ENCODE measurements at places on chromosomes 16 and 17.
A peak's percentile ranks its signal among the peaks of the same experiment; 100 is the strongest.

- DNase-seq: no peak
Measured at GRCh38 chr17:61568219-61569072, 22.6 kb downstream of the NACA2 start.

GRCh38 chr17:33205552-33205951 lies 87.5 kb downstream of the ASIC2 start:
- no peak for DNase-seq

- no peak for DNase-seq
Measured at GRCh38 chr16:81940781-81941560, 70.3 kb downstream of the SDR42E1 start.

- DNase-seq: no peak
Measured at GRCh38 chr16:72173997-72174396, 2.0 kb upstream of the PMFBP1 start.

GRCh38 chr16:74261068-74261467 lies 35.5 kb upstream of the PSMD7 start:
- DNase-seq: no peak

DNA sequence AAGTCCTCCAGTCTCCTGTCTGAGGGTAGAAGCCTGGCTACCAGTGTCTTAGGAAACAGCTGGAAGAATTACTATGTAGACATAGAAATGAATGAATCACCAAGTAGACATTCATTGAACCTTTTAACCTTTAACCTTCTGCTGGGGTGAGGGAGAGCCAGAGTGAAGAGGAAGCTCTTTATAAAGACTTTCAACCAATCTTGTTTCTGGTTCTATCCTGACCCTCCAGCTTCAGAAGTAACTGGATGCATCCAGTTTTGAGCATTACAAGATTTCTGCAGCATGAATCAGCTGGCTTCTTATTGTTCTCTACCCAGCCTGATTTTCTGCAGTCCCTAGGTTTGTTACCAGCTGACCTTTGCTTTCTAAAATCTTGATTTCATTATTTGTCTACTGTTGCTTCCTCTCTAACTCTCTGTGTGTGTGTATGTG lies 8.5 kb downstream of the TEKT1 start:
- no peak for DNase-seq

- no peak for DNase-seq
Measured at GRCh38 chr16:2032285-2033056, 5.8 kb downstream of the NHERF2 start.

DNA sequence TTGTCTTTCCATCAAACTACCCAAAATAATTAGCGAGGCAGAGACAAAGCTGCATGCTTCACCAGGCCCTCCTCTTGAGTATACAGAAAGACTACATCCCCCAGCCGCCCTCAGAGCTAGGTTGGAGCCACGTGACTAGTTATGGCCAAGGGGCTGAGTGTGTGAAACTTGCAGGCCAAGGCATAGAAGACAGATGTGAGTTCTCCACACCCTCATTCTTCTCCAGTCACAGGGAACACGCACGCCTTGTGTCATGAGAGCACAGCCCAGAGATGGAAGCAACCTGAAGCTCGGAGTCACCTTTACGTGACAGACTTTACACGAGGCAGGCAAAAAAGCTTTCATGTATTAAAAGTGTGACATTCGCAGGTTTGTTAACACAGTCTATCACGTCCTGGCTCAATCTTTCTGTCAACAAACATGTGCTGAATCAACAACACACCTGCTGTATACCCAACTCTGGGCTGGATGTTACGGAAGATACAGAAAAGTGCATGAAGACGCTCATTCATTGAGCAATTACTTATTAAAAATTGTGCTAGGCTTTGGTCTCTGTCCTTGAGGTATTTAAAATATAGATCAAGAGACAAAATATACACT lies 38.3 kb downstream of the STX8 start:
- DNase-seq: no peak

DNA sequence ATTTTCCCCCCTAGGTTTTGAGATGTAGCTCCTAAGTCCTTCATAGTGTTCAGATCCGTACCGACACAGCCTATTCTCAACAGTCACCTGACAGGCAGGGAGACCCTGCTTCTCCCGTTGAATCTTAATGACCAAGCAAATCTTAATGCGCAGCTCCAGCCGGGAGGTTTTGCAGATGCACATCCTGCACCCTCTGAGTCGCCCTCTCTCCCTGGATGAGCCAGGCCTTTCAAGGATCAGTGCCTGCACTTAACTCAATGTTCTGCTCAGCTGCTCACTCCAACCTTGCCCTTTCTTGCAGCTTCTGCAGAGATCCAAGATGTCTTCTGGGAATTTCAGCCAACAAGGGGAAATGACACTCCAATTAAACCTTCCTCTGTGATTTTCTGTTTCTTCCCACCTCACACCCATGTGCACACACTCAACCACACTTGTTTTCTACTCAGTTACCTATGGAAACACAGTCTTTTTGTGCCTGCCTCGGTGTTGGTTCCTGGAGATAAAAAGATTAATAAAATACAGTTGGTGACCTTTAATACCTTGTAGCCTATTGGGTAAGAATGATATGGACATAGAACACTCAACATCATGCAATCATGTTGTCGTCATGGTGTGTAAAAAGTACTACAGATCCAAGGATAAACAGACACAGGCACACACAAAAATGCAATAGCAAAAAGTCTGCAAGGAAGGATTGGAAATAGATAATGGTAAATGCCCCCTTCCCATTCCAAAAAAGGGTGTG lies 76.9 kb upstream of the DYNLRB2 start:
- DNase-seq: no peak

DNA sequence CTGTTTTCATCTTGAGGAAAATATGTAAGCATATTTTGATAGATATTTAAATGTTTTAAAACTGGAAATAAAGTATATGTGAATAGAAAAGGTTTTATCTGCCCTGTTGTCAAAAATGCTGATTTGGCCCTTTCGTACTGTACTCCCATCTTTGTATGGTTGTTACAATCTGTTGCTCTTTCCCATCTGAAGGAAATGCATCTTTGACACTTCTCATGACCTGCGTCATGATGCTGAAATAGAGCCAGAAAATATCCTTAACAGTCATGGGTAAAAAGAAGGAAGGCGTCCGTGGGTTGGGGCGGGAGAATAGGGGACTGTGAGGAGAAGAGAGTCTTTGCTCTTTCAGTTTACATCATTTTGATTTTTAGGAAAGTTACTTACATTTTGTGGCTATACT lies 327.7 kb downstream of the BCAS3 start:
- DNase-seq: no peak

DNA sequence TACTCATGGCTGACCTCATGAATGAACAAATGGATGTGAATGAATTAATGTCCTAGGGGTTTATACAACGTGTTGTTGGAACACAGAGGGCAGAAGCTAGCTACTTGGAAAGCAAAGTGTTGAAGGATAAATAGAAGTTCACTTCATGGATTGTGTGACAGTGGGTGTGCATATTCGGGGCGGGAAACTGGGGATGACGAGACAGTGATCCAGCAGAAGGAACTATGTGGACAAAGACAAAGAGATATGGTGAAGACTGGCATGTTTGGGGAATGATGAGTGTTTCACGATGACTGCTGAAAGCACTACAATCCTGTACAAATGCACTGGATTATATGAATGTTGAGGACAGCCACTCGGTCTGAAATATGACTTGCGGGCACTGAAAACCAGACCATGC lies 250.5 kb upstream of the C16orf82 start:
- DNase-seq: no peak

GRCh38 chr16:50271148-50272041 lies 5.0 kb downstream of the ADCY7 start:
- no peak for DNase-seq

DNA sequence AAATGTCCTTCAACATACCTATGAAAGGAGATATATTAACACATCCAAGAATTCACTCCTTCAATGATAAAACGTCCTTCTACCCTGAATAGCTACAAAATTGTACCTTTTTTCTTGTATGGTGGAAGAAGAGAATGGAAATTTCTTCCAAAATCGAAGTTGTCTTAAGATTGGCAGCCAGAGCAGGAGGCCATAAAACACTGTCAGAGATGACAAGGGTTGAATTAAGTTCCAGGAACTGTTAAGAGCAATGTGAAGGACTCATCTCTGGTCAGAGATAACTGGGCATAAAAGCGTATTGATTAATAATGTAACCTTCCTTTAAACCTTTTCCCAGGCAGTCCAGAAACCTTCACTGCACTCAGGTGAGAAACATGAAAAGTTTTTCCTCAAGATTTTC lies 12.9 kb upstream of the TOM1L1 start:
- no peak for DNase-seq

GRCh38 chr16:1533443-1533951 lies at the start of gene TMEM204:
TMEM204 (plus strand) TSS chr16:1533666; CDS start chr16:1534276, 610 bp downstream.
- peak; percentile 55 for DNase-seq

DNA sequence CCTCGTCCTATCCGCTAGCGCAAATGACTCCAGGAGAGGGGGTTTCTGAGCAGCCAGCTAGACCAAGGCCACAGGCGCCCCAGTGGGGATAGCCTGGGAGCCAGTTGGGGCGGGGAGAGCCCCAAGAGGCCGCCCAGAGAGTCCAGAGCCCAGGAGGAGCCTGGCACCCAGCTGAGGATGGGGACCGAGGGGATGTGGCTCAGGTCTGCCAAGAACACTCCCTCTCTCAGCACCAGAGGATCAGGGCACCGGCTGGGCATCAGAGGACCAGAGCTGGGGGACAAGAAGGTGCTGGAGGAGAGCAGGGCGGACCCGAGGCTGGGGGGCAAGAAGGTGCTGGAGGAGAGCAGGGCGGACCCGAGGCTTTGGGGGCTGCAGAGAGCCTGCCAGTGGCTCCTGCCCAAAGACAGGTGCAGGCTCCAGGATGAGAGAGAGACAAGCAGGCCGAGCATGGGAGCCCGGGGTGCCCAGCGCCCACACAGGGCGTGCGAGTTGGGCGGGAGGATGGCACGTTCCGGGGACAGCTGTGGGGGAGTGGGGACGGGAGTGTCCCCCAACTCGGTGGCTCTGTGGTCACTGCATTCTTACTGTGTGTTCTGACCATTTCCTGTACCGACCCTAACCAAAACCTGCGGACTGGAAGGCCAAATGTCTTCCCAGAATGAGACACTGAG lies 39.4 kb downstream of the TIMM22 start:
- no peak for DNase-seq

DNA sequence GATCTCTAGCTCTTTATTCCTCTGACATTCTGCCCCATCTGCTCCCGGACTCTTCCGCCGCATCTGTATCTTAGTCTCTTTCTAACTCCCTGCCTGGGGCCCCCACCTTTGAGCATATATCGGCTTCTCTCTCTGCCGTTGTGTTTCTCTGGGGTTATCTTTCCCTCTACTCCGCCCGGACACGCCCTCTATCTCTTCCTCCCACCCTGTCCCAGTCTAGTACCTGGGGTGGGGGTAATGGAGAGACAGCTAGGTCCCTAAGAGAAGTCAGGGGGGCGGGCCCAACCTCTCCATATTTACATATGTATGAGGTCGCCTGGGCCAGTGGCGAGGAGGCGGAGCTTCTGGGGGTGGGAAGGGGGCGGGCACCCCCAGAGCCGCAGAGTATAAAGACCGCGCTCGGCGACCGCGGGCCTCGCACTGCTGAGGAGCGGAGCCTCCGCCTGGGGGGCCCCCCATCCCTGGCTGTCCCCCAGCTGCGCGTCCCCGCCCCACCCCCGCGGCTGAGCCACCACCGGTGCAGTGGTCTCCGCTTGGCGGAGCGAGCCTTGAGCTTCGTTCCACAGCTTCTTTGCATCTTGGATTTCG lies at the start of gene ATP1B2:
Gene ATP1B2, plus strand, starts transcription at position 418 of the 588 bp plus-strand sequence. CDS start 593 bp downstream, outside the sequence.
- DNase-seq: peak; percentile 77

DNA sequence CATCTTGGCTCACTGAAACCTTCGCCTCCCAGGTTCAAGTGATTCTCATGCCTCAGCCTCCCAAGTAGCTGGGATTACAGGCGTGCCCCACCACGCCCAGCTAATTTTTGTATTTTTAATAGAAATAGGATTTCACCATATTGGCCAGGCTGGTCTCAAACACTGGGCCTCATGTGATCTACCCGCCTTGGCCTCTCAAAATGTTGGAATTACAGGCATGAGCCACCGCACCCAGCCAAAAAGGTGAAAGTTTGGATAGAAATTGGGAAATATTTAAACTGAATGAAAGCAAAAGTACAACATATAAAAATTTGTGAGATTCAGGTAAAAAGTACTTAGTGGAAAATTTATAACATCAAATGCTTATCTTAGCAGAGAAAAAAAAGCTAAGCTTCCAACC lies 52.9 kb upstream of the KIFC3 start:
- DNase-seq: no peak

- DNase-seq: no peak
Measured at GRCh38 chr17:37117373-37118142, 168.8 kb downstream of the AATF start.

- no peak for DNase-seq
Measured at GRCh38 chr17:28199115-28199514, 119.9 kb upstream of the TMEM97 start.

DNA sequence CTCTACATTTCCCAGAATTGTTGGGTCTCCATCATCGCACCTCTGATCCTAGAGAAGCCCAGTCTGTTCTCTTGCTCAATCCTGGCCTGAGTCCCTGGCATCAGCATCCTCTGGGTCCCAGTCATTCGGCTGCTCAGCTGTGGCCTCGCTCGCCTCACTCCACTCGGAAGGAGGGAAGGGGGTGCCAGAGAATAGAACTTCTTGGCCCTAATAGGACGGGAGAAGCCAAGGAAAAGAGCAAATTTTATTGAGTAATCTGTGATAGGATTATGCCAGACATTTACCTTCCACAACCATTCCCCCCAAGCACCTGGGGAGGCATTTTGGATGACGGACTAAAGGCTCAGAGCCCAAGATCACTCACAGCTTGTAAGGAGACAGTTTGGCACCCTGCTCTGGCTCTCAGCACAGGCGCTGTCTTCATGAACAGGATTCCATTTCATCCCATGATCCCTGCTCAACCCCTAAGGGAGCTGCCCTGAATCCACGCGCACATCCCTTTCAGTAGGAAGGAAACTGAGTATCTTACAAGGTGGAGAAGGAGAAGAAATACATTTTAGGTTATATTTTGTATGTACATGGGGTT lies 498 bp upstream of the CLEC10A start:
- no peak for DNase-seq

- peak; percentile 90 for DNase-seq
Measured at GRCh38 chr16:29995324-29995910, at the start of gene HIRIP3. HIRIP3 (minus strand) TSS chr16:29995617; CDS start chr16:29995605, 12 bp downstream.

DNA sequence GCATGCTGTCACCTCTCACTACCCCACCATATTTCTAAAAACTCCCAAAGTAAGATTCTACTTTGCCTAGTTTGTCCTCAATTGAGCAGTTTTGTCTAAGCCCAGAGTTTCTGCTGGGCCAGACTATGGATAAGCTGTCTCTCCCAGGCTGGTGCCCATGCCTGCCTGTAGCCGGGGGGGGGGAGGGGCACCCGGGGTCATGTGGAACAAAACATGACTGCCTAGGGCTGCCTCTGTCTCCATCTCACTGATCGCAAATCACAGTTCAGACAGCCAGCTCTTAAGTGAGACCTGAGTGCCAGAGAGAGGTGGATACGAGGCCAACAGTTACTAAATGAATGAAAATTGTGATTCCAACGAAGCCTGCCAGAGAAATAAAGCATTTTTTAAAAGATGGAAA lies 78.8 kb upstream of the RPRML start:
- DNase-seq: no peak

GRCh38 chr17:5509482-5509881 lies 23.1 kb downstream of the MIS12 start:
- no peak for DNase-seq

DNA sequence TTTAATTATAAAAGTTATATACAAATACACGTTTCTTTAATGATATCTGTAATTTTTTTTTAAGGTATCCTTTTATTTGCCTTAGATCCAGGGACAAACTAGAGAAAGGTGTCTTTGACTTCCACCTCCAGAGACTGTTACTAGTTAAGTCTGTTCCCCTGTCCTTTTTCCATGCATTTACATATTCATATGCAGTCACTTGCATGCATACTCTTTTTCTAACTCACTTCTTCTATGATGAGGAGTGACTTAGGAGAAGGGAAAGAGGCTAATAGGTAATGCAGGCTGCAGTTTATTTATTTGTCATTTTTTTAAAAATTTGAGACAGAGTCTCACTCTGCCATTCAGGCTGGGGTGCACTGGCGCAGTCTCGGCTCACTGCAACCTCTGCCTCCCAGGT lies 60.9 kb downstream of the OMG start:
- DNase-seq: no peak
